Activated CD8-positive, alpha-beta T cell treated with anti-CD3 and anti-CD28 coated beads for 36 hours (primary cell): ENCODE measurements at places on chromosomes 11 and 22. TPM values are rescaled to one million over a fixed set of nuclear protein-coding genes. Genes with fewer than 3 reads are reported as not detected.

Gene IZUMO1R
- not detected for total RNA-seq

Gene MEI1
- 27.7 TPM for total RNA-seq

Gene UBQLN3
- not detected for total RNA-seq

Gene TIMP3
- total RNA-seq: 0.07 TPM

Gene PPP1R14B
- 285 TPM for total RNA-seq

GRCh38 chr11:92393218-92393617, 168.6 kb downstream of the FAT3 start:
- no peak for DNase-seq

DNA sequence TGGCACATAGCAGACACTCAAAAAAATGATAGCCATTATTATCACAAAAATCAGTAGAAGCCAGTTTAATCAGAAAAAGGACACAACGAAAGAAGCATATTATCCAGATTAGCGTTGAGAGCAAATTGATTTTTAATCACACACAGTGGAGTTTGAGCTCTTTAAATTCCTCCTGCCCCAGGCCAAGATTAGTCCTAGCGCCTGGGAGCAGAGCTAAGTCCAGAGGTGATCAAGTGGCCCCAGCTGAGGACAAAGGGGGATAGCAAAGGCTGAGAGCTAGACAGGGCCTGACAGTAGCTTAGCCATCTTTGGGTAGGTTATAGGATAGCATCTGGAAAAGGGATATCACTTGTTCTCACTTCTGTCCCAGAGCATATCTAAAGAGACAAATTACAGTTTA, 133.6 kb downstream of the NXPE2 start:
- no peak for DNase-seq

DNA sequence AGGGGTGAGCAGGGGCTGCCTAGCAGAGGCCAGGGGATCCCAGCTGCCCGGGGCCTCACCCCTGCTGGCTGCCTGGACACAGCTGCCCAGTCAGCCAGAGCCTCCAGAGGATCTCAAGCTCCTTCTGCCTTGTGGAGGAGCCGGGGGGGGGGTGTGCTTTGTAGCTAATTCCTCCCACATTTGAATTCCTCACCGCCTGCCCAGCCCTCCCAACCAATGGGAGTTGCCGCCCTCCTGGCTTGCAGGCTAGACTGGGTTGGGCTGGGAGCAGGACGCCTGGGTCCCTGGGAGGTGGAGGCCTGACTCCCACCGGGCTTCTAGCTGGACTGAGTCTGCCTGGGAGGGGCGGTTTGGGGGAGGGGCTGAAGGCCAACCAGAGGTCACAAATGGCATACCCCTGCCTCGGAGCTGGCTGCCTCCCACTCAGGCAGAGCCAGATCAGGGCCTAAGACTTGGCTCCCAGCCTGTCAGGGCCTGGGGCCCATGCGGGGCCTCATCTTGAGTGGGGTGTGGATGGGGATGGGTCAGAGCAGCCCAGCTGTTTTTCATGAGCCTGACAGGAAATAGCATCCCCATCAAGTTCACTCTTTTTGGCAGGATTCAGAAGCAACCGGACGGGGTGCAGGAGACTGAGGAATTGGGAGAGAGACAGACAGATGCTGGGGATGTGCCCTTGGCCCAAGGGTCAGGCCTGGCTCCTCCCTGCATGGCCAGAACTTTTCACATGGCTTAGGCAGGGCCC, 29.2 kb upstream of the PDE2A start:
- no peak for DNase-seq

DNA sequence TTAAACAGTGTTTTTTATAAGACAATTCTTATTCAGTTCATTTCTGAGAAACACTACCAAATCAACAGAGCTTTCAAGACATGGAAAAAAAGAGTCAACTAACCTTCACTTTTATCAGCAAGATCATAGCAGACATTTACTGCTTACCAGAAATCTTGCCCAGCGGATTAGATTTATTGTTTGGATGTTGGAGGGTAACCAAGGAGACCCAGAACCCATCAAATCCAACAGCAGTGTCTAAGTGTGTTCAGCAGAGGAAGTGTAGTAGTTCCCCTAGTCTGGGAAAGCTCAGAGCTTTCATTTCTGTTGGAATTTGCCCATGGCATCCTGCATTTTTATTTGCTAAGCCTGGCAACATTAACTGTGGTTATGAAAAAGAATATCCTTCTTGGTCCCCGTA, 2.4 kb upstream of the PGM2L1 start:
- no peak for DNase-seq

GRCh38 chr11:77487790-77488189, 13.9 kb upstream of the PAK1 start:
- no peak for DNase-seq

DNA sequence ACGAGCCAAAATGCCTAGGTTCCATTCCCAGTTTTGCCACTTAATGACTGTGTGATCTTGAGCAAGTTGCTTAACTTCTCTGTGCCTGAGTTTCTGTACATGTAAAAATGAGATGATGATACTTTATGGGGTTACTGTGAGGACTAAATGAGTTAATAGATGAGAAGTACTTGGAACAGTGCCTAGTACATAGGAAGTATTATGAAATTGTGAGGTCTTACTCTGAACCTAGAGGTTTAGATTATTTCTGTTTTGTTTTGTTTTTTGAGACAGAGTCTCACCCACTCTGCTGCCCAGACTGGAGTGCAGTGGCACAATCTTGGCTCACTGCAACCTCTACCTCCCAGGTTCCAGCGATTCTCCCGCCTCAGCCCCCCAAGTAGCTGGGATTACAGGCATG, 227.0 kb upstream of the POU2AF2 start:
- no peak for DNase-seq

GRCh38 chr11:16977136-16977993, 36.8 kb downstream of the PLEKHA7 start:
- no peak for DNase-seq

DNA sequence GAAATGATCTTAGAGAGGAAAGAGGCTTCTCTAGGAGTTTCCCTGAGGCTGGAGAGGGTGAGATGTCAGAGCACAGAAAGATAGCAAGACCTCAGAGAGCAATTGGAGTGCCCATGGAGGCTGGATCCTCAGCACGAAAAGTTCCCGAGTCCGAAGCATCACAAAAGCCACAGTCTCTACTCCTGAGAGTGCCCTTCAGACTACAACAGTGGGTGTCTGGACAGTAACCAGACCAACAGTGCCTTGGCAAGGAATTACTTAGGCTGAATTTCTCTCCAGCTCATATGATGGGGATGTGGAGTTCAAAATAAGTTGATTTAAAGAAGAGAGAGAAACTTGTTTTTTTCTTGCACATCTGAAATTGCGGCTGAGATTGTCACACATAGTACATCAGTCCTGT, 31.9 kb upstream of the PSMA1 start:
- DNase-seq: no peak

DNA sequence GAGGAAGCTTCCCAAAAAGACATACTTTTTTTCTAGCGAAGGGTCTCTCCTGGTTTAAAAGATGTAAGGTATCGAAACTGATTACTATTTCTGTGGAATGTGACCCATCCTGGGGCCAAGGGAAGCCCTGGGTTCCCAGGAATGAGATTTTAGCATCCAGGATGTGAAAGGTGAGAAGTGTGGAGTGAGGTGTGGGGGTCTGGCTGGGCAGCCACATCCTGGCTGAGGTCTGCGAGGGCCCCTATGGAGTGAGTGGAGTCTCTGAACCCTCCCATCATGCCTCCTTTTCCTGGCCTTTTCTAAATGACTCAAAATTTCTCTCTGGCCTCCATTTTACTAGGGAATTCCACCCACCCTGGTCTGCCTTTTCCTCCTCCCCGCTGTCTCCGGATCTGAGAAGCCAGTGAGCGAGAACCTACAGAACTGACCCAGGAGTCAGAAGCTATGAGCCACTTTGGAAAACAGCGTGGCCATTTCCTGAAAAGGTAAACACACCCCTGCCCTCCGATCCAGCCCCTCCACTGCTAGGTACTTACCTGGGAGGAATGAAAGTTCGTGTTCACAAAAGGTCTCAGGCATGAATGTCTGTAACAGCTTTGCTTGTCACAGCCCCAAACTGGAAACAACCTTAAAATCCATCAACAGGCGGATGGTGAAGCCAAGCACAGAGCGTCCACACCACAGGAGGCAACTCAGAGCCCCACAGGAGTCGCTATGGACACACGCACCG, 27.7 kb upstream of the SHANK2 start:
- no peak for DNase-seq
